ENCODE measurements at places on chromosomes 1 and 21.

- DNase-seq, result no peak
These were observed 105.6 kb upstream of the PLXNA2 start for GRCh38 chr1:208349694-208350330.

DNA sequence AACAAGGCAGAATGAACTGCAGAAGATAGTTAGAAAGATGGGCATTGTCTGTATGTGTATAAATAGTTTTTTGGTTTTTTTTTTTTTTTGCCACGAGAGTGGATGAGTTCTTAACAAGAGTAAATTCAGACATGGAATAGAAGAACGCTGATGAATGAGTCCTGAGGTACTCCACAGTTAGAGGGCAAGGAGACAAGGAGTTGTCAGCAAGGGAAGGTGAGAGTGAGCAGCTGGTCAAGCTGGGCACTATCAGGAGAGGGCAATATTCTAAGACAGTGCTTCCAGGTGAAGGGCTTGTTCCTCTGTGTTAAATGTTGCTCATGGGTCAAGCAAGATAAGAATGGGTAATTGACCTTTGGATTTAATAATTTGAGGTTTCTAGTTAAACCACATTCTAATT lies 138.6 kb upstream of the FAM78B start:
- DNase-seq, result no peak

DNA sequence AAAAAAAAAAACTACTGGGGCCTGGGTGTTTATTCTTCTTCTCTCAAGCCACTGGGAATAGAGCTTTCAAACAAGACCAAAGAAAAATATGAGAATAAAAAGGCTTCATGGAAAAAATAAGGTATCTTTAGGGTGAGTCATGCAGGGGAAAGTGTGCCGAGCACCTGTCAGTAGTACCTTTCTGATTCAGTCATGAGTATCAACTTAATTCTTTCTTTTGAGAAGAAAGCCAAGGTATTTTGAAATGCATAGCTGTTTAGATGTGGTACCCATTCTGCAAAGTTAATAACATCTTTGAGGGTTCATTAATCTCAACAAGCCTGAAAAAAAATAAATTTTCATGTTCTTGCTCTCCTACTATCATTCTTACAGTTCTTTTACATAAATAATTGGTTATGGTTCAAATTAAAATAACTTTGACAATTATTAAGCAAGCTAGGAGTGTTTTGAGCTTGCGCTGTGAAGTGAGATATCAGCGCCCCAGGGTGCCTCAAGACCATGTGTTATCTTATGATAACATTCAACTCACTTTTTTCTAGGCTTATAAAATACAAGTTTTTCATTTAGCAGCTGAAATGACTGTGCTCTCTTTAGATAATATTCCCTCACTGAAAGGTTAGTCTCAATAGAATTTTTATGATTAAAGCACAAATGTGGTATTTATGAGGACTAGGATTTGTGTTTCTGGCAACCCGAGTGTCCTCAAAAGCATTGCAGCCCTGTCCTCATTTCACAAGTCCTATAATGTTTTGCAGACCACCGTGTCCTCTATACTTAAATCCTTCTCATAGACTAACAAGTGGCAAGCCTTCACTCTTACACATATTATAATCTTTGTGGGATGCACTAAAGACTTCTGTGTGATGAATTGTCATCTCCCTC lies 138.6 kb downstream of the SLC44A5 start:
- no peak for DNase-seq

GRCh38 chr1:176843352-176844297 lies 320.9 kb downstream of the ASTN1 start:
- peak; percentile 18 for DNase-seq

- DNase-seq, result peak; percentile 29
These were observed 9.2 kb upstream of the KCNQ4 start for GRCh38 chr1:40774266-40774998.

GRCh38 chr1:201127755-201128455 lies 921 bp upstream of the ASCL5 start:
- DNase-seq, result no peak

DNA sequence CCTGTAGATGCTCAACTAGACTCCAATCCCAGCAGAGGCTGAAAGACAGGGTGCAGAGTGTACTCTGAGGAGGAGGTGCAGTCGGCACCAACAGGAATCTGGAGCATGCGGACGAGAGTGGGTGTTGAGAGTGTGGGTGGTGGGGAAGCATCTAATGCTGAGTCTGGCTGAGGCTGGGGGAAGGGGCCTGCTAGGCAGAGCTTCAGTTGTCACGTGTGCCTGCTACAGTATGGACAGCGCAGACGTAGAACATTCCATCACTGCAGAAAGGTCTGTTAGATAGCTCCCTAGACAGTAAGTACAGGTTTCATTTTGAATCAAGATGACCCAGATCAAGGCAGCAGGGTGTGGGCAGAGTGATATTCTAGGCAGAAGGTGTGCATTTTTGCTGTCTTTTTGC lies 23.1 kb downstream of the SNAP47 start:
- DNase-seq, result no peak

- DNase-seq, result no peak
These were observed 84.9 kb downstream of the GREM2 start for GRCh38 chr1:240527086-240527485.

- DNase-seq, result no peak
These were observed 2.2 kb upstream of the KRTAP10-6 start for GRCh38 chr21:44594406-44594916.

DNA sequence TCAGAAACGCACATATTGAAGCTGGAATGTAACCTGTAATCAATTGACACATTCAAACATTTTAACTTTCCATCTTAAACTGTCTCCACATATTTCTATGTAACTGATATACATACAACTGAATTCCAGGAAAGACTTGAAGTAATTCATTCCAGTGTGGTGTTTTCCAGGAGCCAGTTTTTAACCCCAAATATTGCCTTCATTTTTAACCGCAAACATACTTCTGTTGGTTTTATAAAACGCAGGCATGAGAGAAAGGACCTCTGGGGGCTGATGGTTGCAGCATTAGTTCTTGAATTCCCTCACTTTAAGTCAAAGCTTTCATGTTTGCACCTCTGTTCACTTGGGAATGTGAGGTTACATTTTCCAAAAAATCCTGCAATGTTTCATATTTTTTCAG lies 204.1 kb downstream of the CRB1 start:
- DNase-seq, result no peak

GRCh38 chr1:164801791-164802502 lies 243.0 kb downstream of the PBX1 start:
- no peak for DNase-seq

DNA sequence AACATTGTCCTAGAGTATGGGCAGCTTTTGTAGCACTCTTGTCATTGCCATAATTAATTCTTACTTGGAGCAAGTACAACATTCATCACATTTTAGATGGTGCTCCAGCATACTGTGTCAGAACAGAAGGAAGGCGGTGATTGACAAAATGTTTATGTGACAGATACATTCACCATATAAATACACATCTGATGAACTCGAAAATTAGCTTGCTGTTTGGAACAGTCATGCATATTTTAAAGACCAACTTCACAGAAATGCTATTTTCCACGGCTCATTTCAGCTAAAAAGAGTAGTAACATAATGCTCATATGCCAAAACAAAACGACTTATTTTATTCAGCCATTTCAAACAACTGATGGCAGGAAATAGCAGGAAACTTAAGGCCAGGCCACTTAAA lies 302.7 kb downstream of the MRPL39 start:
- no peak for DNase-seq

GRCh38 chr1:237863234-237863633 lies 27.5 kb downstream of the ZP4 start:
- DNase-seq, result no peak

GRCh38 chr1:198638894-198639635 lies at the start of gene PTPRC:
Gene PTPRC, plus strand, starts transcription at chr1:198639040. Its CDS starts 229 bp downstream, at chr1:198639269.
- no peak for DNase-seq

DNA sequence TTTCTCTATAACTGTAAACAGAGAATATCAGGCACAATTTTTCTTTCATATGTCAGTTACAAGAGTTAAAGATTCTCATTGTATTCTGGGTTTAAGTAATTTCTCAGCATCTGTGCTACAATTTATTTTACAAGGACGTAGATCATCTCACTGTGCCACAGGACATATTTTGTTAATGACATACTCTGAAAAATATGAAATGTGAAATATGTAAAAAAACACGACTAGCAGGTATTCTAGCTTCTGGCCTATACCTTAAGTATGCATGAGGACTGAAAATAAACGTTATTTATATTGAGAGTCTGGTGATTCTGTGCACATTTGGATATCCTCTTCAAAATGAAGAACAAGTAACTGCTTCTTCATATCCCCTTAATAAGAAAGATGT lies 308.8 kb downstream of the BRINP3 start:
- no peak for DNase-seq

- DNase-seq, result no peak
These were observed 434.0 kb downstream of the BRINP3 start for GRCh38 chr1:190043655-190044054.

DNA sequence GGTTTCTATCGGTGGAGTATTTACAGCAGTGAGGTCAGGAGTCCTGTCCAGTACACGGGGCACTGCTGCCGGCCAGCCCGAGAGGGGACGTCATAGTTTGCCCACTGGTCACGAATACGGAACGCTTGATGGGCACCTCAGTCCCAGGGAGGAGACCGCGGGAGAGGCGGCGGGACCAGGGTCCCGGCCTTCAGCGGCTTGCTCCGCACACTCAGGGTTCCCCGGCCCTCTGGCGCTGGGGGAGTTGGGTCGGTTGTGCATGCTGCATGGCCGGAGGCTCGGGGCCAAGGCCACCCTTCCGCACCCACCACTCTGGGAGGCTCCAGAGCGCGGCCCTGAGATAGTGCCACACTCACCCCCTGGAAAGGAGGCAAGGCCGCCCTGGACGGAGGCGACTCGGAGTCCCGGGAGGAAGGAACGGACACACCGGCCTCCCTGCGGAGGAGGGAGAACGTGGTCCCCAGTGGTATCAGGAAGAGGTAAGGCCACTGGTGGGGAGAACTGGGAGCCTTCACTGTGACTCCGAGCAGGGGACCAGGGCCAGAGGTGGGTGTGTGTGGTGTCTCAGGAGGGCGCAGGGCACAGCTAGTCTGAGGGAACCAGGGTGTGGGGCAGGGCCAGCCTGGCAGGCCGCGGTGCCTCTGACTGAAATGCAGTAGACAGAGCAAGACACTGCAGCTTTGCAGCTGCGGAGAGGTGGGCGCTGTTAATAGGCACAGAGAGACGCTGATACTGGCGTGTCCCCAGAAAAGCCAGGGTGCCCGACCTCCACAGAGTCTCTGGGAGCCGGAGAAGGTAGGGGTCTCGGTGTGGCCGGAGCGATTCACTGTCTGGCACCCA lies 28.6 kb upstream of the PRSS38 start:
- DNase-seq, result no peak

DNA sequence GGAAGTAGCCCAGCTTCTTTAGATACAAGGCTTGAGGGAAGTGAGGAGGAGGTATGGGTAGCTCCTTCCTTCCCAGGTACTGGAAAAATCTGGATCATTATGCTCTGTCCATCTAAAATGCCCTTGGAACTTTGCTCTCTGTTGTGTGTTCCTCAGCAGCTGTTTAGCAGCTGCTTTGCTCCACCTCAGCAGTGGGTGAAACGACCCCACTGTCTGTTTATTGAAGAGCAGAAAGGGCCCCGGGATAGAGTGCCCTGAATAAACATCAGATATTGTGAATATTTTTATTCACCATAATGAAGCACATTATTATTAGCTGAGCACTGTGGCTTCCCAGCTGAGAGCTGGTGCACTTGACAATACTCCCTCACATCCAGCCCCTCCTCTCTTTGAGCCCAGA lies 237.9 kb downstream of the PBX1 start:
- no peak for DNase-seq

DNA sequence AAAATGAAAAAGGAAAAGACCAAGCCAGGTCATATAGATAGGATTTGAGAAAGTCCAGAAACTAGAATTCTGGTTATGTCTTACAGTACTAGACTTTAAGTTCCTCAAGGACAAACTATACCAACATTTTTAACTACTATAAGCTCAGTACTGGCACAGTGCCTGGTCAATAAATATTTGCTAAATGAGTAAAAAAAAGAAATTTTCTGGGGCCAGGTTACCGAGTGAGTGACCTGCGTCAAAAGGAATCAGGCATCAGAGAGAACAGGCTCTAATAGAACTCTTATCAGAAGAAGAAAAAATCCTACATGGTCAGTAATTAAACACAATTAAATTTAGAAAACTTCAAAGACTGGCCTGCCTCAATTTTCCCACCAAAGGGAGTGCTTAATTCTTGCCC lies 23.8 kb upstream of the YRDC start:
- no peak for DNase-seq

GRCh38 chr1:112172294-112172882 lies 182.9 kb upstream of the KCND3 start:
- no peak for DNase-seq

DNA sequence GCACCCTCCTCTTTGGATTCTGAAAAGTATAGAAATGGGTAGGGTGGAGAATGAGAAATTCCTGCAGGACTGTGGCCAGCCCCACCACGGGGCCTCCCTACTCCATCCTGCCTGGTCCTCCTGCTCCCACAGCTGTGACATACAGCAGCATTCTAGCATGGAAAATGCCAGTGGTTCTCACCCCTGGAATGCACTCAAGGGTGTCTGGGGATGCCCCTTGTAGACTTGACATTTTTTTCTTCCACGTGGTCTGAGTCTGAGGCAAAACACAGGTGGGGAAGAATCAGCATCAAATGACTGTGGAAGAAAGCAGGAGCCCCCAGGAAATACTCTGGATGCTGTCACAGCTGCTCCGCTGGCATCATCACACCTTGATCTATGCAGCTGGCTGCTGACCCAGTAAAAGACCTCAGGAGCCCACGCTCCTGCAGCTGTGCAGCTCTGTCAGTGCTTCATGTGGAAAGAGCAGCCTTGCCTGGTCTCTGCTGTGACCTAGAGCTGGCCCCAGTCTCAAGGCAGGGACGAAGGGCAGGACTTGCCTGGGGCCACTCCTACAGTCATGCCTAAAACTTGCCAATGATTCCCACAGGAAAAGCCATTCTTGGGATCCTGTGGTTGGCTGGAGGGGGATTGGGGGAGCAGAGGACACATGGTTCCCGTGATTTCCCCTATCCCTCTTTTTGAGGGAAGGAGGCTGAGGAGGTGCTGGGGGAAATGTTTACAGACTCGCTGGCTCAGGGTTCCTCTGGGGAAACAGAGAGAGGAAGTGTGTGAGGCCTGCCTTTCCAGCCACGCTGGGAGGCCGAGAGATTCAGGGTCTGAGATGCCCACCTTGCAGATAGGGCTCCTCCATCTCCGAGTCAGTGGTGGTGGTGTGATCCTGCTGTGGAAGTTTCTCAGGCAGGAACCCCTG lies 10.8 kb upstream of the A3GALT2 start:
- no peak for DNase-seq

GRCh38 chr21:42784896-42785451 lies 94.4 kb downstream of the WDR4 start:
- DNase-seq, result no peak

DNA sequence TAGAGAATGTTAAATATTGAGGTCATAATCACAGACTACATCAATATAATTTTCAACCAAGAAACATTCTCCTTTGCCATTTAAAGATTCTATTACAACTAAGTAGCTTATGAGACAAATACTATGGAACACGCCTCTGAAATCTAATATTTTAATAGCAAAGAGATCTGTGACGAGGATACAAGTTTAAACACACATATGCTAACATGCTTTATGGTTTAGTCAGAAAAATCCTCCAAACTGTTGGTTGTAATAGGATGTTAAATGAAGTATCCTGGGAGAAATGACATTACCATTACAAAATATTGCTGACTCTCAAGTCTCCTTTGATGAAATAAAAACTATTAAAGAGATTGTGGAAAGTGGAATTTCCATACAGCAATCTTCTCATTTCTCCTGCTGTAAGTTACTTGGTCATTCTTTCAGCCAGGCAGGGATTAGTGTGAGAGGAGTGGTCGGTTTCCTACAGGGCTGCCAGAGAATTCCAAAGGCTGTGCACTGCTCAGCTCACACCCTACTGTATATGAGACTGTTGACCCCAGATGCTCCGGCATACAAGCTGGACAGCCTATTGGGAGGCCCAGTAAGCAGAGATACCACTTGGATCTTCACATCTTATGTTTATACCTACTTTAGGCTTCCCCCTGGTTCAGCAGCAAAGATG lies 26.6 kb downstream of the SCYL3 start:
- DNase-seq, result no peak

All from NCI-H510A (cell line).